ENCODE measurements at places on chromosomes 7 and 10. TPM values are rescaled to one million over a fixed set of nuclear protein-coding genes. Genes with fewer than 3 reads are reported as not detected.

GRCh38 chr7:101803203-101804087, 14.0 kb upstream of the CUX1 start:
- no peak for DNase-seq

DNA sequence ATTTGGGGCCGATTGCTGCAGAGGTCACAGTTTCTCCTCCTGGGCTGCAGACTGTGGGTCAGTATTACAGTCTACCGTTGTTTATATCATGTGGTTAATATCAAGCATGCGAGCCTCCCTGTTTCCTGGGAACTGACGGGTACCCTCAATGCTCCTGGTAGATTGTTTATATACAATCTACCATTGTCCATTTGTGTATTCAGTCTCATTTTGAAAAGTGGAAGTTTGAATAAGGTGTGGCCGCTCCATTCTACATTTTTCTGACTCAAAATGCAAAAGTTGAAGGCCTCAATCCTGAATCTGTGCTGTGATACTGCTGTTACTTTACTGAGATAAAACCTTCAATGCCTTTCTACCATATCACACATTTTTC, 107.9 kb downstream of the ACTR3B start:
- no peak for DNase-seq

DNA sequence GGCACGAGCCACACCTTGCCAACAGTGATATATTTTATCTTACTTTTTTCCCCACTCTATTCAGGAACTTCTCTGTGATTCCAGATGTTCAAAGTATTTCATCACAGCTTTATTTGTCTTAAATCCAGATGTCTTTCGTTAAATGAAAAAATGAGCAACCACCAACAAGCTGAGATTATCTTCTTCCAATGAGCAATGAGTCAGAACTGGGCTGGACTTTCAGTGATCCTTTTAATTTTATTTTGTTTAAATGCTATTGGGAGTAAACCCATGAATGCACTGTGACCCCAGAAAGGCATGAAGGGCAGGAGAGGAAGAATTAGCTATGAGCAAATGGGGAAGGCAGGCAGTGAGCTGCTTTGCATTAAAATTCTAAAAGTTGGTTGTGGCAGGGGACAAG, 77.6 kb upstream of the IMMP2L start:
- no peak for DNase-seq

DNA sequence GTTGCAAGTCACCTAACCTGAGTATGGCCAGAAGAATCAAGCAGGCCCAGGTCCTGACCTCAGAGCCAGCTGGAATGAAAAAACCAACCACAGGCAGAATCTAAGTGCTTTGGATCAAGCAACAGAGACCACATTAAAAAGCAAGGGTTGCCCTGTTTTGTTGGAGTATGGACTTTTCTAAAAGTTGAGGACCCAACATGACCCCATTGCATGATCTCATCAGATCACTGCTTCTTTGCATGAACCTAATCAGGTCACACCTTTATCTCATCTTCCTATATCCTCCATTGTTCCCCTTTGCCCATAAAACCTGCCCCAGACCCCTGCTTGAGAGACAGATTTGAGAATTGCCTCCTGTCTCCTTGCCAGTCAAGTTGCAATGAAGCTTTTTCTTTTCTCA, 11.6 kb upstream of the SNX10 start:
- no peak for DNase-seq

- no peak for DNase-seq
These were observed 188.5 kb upstream of the ANK3 start for GRCh38 chr10:60578217-60578616.

DNA sequence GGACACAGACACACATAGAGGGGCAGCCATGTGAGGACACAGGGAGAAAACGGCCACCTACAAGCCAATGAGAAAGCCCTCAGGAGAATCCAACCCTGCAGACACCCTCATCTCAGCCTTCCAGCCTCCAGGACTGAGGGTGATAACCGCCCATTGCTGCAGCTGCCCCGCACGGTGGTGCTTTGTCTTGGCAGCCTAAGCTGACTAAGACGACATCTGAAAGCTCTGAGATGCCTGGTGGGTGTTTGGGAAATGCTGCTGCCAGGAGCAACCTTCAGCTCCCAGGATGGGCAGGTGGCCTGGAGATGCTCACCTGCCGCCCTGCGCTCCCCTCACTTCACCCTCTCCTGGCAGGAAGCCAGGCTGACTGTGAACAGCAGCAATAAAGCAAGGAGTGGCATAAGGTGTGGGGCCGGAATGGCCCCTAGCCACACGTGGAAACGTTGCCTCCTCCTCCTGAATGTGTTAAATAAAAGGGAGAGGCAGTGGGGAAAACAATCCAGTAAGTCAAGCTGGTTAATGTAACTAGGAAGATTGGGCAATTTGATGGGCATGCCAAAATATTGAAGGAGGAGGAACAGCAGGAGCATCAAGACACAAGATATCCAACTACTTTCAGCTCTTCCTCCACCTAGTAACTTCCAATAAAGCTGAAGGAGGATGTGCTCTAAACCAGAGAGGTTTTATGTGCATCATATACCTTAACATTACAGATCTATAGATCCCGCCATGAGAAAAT, 121.5 kb downstream of the TNS3 start:
- DNase-seq = no peak

DNA sequence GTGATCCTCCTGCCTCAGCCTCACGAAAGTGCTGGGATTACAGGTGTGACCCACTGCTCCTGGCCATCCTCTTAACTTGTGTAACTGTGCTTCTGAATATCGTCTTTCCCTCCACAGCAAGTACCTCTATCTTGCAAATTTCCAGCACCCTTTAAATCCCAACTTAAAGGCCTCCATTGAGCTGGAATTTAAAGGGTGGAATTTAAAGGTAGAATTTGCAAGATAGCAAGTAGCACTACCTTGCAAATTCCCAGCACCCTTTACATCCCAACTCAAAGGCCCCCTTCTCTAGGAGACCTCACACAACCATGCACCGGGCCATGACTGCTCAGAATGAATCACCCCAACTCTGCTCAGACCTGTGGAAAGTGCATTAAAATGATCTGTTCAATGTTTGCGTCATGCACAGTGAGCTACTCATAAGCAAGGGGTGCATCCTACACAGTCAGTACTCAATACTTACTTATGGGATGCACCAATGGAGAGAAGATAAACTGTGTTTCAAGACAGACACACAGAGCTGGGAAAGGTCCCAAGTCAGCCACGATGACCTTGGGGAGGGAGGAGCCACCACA, 17.8 kb upstream of the SDK1 start:
- DNase-seq = peak; percentile 60

- DNase-seq = no peak
These were observed 7.0 kb downstream of the LZTS2 start for GRCh38 chr10:101006593-101007098.

DNA sequence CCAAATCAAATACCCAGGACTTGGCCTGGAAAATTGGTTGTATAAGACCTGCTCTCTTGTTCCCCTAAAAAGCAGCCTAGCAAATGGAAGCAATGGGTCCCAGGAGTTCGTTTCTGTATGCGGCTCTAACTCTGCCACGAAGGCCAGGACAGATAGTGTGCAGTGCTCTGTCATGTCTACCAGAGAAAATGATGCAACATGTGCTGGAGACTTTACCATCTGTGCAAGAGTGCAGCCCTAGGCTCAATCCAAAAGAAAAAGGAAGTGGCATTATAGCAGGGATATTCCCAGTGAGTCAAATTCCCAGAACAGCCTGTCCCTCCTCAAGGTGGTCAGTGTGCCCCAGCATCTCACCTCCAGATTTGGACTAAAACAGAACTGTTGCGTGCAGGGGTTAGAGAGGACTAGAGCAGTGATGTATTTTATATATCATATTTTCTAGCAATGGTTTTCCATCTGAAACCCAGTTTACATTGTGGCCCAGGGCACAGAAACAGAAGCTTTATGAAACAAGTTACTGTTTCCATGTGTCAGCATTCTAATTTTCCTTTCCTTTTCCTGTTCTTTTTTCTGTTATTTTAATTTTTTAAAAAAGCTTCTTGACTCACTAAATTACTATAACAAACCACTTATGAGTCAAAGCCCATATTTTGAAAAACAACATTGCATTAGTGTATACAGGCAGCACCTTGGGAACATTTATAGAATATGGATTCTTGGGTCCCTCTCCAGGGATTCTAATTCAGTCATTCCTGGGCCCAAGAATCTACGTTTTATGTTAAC, 311.2 kb downstream of the RNLS start:
- no peak for DNase-seq

GRCh38 chr10:33145451-33146188, 187.6 kb upstream of the ITGB1 start:
- no peak for DNase-seq

- no peak for DNase-seq
These were observed 164.6 kb downstream of the PKD1L1 start for GRCh38 chr7:47783456-47784223.

MYH16 gene
- total RNA-seq = not detected

MTURN gene
- 8.7 TPM for total RNA-seq

CDH23 gene
- total RNA-seq = 4.3 TPM

CALML5 gene
- not detected for total RNA-seq

VENTX gene
- 6.3 TPM for total RNA-seq
